ENCODE measurements at places on chromosomes 16 and 17. TPM values are rescaled to one million over a fixed set of nuclear protein-coding genes. Genes with fewer than 3 reads are reported as not detected.

- no peak for DNase-seq
Measured at GRCh38 chr17:30243568-30243967, 8.1 kb upstream of the SLC6A4 start.

- no peak for DNase-seq
Measured at GRCh38 chr17:28460901-28461300, 12.5 kb upstream of the SLC13A2 start.

DNA sequence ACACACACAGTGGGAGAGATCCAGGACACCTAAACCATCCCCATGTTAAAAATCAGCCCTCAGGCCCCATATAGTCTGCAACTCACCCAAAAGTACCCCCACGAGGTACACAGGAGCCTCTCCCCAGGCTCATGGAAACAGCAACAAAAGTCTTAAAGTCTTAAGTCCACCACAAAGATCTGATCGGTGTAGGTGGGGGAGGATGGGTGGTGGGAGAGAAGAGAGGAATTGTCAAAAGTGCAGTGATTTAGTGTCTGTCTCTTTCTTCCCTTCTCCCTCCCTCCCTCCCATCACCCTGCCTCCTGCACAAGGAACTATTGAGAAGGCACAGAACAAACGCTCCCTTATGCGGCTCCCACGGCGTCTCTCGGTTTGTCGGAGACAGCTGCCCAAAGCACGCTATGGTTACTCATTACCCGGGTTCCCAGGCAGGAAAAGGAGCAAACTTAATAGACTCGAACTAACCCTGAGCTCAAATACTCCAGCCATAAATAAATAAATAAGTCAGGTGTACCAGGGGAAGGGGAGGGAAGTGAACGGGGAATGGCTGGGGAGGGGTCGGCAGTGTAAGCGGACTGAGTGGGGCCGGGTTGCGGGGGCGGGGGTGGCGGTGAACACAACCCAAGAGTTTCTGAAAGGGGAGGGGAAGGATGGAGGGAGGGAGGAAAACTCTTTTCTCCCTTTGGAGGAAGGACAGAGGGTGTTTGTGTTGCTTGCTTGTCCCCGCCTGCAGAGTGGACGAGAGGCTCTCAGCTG, 477.4 kb downstream of the SLC39A11 start:
- DNase-seq, result peak; percentile 89

GRCh38 chr16:82404586-82405315, 222.0 kb upstream of the CDH13 start:
- no peak for DNase-seq

DNA sequence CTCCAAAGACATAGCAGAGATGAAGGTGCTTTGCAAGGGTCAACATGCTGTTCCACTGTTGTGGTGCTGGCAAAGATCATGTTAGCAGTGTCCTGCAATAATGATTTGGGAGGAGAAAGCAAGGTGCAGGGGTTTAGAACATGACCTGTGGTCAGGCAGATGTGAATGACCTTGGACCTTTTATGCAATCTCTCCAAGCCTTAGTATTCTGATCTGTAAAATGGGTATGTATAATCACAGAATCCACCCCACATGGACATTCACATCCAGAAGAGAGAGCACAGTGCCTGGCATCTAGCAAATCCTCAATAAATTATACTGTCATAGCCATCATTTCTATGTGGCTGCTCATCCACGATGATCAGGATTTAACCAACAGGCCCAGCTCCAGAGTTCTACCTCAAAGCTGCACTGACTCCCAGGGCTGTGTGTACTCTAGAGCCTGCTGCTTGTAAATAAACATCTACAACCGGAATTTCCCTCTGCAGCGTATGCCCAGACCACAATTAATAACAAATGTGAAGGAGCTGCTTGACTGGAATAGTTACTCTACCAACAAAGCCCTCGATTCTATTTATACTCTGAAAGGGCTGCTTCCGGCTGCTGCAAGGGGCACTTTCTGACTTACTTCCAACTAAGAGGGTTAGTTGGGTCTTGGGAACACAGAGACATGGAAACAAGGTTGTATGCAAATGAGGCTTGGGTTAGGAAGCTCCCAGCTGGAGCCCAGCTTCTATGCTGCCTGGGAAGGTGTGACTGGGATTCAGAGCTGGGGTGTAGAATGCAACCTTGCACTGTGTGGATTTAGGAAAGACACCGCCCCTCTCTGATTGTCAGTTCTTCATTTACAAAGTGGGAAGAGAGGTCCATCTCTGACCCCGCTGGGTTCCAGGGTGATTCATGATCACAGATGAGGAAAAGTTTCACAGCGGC, 265.2 kb downstream of the XYLT1 start:
- no peak for DNase-seq

DNA sequence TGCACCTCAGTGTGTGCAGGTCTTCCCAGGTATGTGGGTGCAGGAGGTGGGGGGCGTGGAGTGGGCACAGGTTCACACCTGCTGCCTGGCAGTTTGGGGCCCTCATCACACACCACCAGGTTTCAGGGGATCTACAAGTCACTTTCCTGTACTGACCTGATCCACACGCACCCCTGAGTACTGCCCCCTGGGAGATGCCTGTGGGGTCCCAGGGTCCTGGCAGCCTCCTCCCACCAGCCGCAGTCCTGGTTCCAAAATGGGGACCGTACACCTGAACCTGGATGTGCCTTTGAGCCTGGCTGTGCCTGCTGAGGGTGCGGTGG, 25.9 kb downstream of the RNF213 start:
- no peak for DNase-seq

DNA sequence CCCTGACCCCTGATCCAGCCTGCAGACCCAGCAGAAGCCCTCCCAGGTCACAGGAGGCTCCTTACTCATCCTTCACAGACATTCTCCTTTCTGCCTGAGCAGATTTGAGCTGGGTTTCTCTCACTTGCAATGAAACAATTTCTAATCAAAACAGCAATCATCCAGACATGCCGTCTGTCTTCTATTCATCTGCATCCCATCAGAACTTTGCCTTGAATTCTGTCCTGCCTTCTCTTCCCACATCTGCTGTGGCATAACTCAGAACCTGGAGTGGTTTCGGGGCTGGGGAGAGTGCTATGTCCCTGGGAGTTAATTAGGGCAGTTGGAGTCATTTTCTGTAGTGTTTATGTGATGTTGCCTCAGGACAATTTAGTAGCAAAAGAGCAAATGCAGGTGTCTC, 278.6 kb downstream of the CBLN1 start:
- no peak for DNase-seq

- no peak for DNase-seq
Measured at GRCh38 chr17:19316761-19317358, 45.7 kb downstream of the B9D1 start.

DNA sequence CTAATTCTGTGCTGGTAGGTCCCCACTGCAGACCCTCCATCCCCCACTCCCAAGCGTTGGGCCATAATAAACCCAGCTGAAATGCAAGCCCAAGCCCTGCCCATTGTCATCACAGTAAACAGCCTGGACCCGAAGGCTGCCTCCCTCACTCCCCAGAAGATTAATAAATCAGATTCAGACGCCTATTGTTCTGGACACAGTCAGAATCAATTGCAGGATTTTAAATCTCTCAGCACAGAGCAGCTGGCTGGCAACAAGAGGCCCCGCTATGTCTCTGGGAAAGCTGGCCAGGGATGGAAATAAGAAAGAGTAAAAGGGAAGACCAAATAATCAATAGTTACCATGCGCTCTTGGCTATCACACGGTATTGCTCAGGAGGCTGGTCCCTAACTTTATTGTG, 93.9 kb downstream of the C17orf67 start:
- no peak for DNase-seq

- DNase-seq, result peak; percentile 86
Measured at GRCh38 chr17:44533533-44534246, 23.6 kb upstream of the FZD2 start.

GRCh38 chr17:49553676-49554335, 21.9 kb upstream of the NXPH3 start:
- no peak for DNase-seq

DNA sequence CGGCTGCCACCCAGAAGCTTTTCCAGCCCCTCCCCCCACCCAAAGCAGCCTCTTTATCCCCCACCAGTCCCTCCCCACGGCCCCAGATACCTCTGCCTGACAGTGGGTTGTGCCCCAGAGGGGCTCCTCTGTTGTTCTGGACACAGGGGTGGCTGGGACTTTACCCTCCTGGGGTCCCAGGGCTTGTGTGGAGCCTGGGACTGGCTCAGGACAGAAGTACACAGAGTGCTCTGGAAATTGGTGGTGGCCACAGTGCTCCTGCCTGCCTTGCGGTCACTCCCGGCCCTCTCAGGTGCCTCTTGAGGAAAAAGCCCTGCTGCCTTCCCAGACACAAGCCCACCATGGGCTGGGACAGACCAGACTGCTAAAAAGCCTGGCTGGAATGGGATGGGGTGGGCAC, 68.2 kb downstream of the RAB11FIP4 start:
- DNase-seq, result no peak

DNA sequence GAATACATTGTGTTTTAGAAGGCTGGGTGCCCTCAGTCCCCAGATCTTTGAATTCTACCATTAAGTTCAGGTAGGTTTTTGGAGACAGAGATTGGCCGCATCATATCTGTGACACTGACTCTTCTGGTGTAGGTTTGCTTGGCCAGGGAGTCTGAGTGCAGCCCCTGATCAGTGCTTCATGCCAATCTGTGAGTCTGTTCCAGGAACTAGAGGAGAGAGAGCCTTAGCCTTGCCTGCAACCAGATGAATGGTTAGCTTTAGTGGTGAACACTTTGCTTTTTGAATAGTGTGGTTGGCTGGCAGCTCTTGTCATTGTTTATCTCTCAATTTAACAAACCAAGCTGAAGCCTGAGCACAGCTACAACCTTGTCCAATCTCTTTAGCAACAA, 87.8 kb downstream of the PLXDC1 start:
- DNase-seq, result no peak

DNA sequence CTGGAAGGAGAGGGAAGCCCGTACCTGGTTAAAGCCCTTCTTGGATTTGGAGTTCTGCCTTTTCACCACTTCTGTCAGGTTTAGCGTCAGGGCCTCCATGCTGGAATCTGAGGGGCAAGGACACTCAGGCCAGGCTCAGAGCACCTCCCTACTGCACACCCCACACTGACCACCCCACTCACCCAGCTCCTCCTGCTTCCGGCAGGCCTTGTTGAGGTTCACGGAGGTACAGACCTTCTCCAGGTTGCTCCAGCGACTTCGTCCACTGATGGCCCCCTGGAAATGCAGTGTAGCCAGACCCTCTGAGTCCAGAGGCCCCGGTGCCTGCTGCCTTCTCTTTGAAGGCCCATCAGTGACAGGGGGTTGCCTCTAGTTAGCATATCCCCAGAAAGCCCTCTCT, 14.1 kb upstream of the PIK3R6 start:
- DNase-seq, result no peak

- DNase-seq, result no peak
Measured at GRCh38 chr16:11370084-11370931, 25.0 kb downstream of the RMI2 start.

GRCh38 chr17:61880589-61881102, 17.3 kb upstream of the BRIP1 start:
- no peak for DNase-seq

GRCh38 chr17:66605541-66605940, 229.4 kb upstream of the CACNG5 start:
- no peak for DNase-seq

DNA sequence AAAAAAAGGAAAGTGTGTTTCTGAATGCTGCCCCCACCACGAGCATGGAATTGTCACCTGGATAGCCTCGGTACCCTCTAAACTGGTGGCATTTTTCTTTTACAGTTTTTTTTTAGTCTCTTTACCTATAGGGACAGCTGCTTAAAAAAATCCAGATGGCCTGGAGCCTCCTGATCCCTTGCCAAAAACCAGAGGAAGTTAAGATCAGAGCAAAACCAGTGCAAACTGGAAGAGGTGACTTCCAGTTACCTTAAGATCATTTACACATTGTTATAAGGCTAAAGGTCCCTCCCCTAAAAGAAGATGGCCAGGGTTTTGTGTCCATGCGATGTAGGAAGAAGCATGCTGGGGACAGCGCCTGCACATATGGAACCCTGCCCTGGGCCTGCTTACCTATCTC, 3.5 kb downstream of the MEFV start:
- no peak for DNase-seq

DNA sequence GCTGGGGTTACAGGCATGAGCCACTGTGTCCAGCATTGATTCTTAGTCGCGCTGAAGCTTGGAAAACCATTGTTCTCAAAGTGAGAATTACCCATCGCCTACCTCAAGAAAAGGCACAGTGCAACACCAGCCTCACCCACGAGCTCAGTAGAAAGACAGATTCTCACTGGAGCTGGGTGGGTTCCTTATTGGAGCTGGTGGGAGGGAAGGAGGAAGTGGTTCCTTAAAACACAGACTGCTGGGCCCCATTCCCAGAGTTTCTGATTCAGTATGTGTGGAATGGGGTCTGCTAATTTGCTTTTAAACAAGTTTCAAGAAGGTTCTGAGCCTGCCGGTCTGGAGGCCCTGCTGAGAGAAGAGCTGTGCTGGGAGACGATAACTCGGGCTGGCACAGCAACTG, 264.7 kb downstream of the ENGASE start:
- DNase-seq, result peak; percentile 17

DNA sequence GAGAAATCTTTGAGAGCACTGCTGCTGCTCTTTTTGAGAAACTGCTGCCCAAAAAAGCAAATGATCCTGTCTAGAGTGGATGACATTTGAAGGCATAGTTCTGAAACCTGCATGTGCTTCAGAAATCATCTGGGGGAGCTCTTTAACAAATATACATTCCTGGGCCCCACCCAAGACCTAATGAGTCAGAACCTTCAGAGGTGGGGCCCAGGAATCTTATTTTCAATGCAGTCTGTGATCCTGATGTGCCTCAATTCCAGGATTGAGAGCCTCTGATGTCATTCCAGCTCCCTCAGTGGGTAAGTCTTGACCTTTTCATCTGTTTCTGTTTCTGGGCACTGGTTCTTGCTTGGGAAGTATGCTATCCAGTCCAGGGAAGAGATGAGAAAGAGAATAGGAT, 42.3 kb downstream of the HNF1B start:
- peak; percentile 43 for DNase-seq

- DNase-seq, result no peak
Measured at GRCh38 chr16:56328276-56329022, 96.9 kb downstream of the AMFR start.

GRCh38 chr16:27258241-27258734, 10.3 kb downstream of the NSMCE1 start:
- DNase-seq, result no peak

GRCh38 chr17:14201988-14202380, 34.7 kb downstream of the CDRT15 start:
- no peak for DNase-seq

- peak; percentile 86 for DNase-seq
Measured at GRCh38 chr17:46976626-46977270, 2.3 kb downstream of the RPRML start.

- DNase-seq, result peak; percentile 57
Measured at GRCh38 chr17:73833775-73834488, 189.7 kb upstream of the SDK2 start.

Gene HSD17B1
- under 0.01 TPM for total RNA-seq

Gene CDC42EP4
- total RNA-seq, result 39.7 TPM

Gene ADAM11
- total RNA-seq, result not detected

Gene MMP15
- 3.4 TPM for total RNA-seq

Gene KRTAP16-1
- not detected for total RNA-seq

Gene TAT
- not detected for total RNA-seq

Gene QPRT
- total RNA-seq, result not detected

Gene PRCD
- total RNA-seq, result not detected

Gene NGFR
- total RNA-seq, result 1.1 TPM

Gene BCL6B
- total RNA-seq, result not detected

Gene OTOP2
- not detected for total RNA-seq

Gene HEXIM1
- total RNA-seq, result 7.2 TPM

Gene RPL19
- total RNA-seq, result 2,153 TPM

Gene ITGA2B
- total RNA-seq, result not detected

Gene COX11
- 40.2 TPM for total RNA-seq

Data from Daoy (cell line).